ENCODE measurements at places on chromosomes 7 and 10.

- peak; percentile 88 for DNase-seq
Observed at GRCh38 chr10:133278577-133279265, 2.1 kb upstream of the ADAM8 start.

GRCh38 chr10:58967551-58968388 is 208.7 kb upstream of the PHYHIPL start:
- DNase-seq = no peak

GRCh38 chr10:11176746-11177145 is 159.1 kb downstream of the CELF2 start:
- no peak for DNase-seq

GRCh38 chr10:44322137-44322536 is 62.8 kb downstream of the CXCL12 start:
- DNase-seq = no peak

DNA sequence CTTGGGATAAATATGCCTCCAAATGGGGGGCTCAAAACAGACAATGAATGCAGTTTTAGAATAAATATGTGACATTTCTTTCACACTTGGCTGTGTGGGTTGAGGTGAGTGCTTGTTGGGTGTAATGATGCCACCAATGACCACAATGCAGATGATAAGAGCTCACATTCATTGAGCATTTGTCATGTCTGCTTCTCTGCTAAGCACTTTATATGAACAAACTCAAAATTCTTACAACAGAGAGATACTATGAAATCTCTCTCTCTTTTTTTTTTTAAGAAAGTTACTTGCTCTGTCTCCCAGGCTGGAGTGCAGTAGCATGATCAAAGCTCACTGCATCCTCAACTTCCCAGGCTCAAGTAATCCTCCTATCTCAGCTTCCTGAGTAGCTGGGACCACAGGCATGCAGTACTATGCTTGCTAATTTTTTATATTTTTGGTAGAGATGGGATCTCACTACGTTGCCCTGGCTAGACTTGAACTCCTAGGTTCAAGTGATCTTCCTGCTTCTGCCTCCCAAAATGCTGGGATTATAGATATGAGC is 185.4 kb downstream of the JCAD start:
- DNase-seq = no peak

GRCh38 chr7:127893547-127893946 is 137.7 kb downstream of the LRRC4 start:
- DNase-seq = peak; percentile 44

- no peak for DNase-seq
Observed at GRCh38 chr10:30188556-30189237, 129.3 kb upstream of the JCAD start.

GRCh38 chr10:72567421-72567820 is 58.5 kb downstream of the MICU1 start:
- no peak for DNase-seq

DNA sequence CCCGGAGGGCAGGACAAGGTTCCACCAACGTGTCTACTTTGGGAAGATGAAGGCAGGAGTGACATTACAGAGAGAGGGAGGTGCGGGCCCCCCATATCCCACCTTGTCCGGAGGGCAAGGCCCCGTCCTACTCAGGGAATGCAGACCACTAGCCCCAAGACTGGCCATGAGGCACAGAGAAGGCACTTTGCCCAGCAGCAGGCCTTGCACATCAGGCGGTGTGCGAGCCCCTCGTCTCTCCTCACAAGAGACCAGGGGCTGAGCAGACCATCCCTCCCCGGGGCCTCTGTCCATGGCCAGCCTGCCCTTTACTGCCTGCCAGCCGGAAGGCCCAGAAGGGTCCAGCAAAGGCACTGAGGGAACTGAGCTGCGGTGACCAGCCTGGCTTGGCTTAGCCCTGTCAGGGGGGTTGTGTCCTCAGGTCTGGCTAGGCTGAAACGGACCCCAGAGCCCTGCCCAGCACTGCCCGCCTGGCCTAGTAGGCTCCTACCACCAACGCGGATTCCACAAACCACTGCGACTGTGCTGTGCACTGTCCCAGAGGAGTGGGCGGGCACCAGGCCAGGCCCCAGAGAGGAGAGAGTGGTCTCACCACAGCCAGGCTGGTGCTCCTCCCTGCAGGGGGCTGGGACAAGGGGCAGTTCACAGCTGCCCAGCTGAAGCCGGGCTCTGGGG is 16.7 kb downstream of the CAMK2B start:
- no peak for DNase-seq
